GM23338 (cell line): ENCODE measurements at places on chromosomes 13 and 19. TPM values are rescaled to one million over a fixed set of nuclear protein-coding genes. Genes with fewer than 3 reads are reported as not detected.

Gene ZNF554
- total RNA-seq: 3.8 and 7.5 TPM in 2 replicates

GRCh38 chr13:51806566-51806965 lies 2.6 kb upstream of the DHRS12 start:
- no peaks in the 10 kb centered on the region for H3K27me3 ChIP-seq
- peaks cover 38% of the 10 kb centered on the region for H3K4me1 ChIP-seq
- no peak overlapping the region for H3K27ac ChIP-seq
- no peaks in the 10 kb centered on the region for H3K36me3 ChIP-seq

DNA sequence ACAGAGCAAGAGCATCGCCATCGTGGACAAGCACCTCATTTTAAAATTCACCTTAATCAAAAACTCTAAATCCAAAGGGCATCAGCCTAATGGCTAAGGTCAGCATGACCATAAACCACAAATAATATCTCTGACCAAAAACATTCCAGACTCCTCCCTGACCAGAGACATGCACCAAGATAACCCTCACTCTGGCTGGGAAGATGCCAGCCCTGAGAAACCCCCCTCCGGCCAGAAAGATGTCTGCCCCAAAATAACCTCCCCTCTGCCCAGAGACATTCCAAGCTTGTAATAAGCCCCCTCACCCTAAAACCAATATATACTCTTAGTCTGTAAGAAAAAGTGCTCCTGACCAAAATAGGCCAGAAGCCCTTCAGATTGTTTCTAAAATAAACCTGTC lies 61.7 kb downstream of the ZNF44 start:
- H3K4me3 ChIP-seq: no peak overlapping the region
- H3K4me1 ChIP-seq: peaks cover 16% of the 10 kb centered on the region; the same call in 1 of the 2 replicates
- no peak for DNase-seq
- H3K27ac ChIP-seq: no peak overlapping the region
- H3K27me3 ChIP-seq: no peaks in the 10 kb centered on the region

- DNase-seq: no peak
- peaks cover 38% of the 10 kb centered on the region for H3K36me3 ChIP-seq
- H3K27me3 ChIP-seq: no peaks in the 10 kb centered on the region
- H3K4me1 ChIP-seq: peaks cover 18% of the 10 kb centered on the region; the same call in 1 of the 2 replicates
Observed at GRCh38 chr19:40754611-40755247, 3.7 kb downstream of the SNRPA start.

DNA sequence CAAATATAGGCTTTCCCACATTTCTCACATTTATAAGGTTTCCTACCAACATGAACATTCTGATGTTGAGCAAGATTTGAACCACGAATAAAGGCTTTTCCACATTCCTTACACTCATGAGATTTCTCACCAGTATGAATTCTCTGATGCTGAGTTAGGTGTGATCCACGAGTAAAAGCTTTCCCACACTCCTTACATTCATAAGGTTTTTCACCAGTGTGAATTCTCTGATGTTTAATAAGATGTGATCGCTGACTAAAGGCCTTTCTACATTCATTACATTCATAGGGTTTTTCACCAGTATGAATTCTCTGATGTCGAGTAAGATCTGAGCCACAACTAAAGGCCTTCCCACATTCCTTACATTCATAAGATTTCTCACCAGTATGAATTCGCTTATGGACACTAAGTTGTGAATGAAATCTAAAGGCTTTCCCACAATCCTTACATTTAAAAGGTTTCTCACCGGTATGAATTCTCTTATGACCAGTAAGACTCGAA lies 19.0 kb downstream of the ZNF790 start:
- DNase-seq: peak; percentile 7
- no peak overlapping the region; the same call in 1 of the 2 replicates for H3K27ac ChIP-seq
- no peaks in the 10 kb centered on the region for H3K27me3 ChIP-seq
- no peaks in the 10 kb centered on the region for H3K4me1 ChIP-seq
- peaks cover 76% of the 10 kb centered on the region for H3K36me3 ChIP-seq

- no peaks in the 10 kb centered on the region for H3K27me3 ChIP-seq
- H3K36me3 ChIP-seq: no peaks in the 10 kb centered on the region; the same call in 1 of the 2 replicates
- H3K4me1 ChIP-seq: no peaks in the 10 kb centered on the region
- DNase-seq: no peak
- H3K27ac ChIP-seq: no peak overlapping the region
Observed at GRCh38 chr13:46043647-46044046, 8.9 kb downstream of the ZC3H13 start.
